Fibroblast of skin of scalp (primary cell): ENCODE measurements at places on chromosomes 5 and 9.

- peak; percentile 15 for DNase-seq
These were observed 19.7 kb downstream of the DNAJA1 start for GRCh38 chr9:33044677-33045282.

- DNase-seq, result no peak
These were observed 205.6 kb upstream of the GDNF start for GRCh38 chr5:38045446-38045845.

GRCh38 chr9:20658677-20659473 lies 25.2 kb upstream of the FOCAD start:
- DNase-seq, result no peak

DNA sequence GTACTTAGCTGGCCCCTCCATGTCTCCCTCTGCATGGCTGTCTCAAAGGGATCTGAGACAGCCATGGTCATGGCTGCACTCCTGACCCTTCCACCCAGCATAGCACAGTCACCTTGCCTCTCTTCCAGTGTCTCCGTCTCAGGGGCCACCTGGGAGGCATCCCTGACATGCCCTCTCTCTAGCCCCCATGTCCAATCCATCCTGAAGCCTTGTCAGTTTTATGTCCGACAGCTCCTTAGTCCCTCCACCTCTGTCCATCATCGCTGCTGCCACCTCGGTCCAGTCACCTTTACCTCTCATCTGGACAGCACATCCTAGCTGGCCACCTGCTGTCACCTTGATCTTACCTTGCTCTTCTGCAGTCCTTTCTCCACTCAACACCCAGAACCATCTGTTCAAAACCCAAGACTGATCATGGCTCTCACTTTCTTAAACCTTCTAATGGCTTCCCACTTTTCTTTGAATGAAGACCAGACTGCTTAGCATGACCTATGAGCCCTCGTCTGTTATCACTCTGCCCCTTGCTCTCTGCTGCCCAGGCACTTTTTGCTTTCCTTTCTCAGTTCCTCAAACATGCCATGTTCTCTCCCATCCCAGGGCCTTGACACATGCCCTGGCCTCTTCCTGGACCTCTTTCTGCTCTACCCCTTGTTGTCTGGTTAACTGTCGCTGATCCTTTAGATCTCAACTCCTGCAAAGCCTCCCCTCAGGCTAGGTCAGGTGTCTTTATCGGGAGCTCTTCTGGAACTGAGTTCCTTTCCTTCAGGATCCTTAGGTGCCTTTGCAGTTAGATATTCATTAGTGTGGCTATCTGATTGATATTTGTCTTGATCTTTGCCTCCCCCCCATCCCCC lies 181.8 kb upstream of the PITX1 start:
- no peak for DNase-seq

- DNase-seq, result peak; percentile 82
These were observed 13.2 kb upstream of the AUH start for GRCh38 chr9:91374939-91375338.

DNA sequence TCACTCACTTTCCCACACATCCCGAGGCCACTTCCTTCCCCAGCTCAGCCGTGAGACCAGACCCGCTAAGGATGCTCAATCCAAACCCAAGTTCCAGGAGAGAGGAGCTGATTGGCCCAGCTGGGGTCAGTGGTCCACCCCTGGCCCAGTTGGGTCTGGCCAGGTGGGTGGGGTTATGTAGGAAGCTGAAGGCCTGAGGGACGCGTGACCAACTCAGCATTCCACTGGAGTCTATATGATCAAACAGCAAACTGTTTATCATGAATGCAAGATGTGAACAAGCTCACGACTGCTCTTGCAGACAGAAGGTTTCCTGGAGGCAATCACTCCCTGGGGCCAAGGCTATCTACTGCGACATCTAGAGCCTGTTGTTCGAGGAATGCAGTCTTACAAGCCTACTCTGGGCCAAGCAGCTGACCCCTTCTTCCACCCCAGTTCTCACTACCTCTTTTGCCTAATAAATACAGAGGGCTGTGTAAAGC lies 4.9 kb upstream of the RAPGEF1 start:
- DNase-seq, result no peak

DNA sequence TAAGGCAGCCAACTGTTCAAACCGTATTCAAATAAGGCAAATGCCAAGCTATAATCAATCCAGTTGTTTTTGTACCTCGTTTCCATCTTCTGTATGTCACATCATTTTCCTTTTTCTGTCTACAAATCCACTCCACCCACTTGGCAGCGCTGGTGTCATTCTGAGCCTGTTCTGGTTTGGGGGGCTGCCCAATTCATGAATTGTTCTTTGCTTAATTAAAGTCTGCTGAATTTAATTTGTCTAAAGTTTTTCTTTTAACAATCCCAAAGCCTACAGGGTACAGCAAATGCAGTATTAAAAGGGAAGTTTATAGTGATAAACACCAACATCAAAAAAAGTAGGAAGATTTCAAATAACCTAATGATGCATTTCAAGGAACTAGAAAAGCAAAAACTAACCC lies 93.3 kb downstream of the GTF3C4 start:
- no peak for DNase-seq

DNA sequence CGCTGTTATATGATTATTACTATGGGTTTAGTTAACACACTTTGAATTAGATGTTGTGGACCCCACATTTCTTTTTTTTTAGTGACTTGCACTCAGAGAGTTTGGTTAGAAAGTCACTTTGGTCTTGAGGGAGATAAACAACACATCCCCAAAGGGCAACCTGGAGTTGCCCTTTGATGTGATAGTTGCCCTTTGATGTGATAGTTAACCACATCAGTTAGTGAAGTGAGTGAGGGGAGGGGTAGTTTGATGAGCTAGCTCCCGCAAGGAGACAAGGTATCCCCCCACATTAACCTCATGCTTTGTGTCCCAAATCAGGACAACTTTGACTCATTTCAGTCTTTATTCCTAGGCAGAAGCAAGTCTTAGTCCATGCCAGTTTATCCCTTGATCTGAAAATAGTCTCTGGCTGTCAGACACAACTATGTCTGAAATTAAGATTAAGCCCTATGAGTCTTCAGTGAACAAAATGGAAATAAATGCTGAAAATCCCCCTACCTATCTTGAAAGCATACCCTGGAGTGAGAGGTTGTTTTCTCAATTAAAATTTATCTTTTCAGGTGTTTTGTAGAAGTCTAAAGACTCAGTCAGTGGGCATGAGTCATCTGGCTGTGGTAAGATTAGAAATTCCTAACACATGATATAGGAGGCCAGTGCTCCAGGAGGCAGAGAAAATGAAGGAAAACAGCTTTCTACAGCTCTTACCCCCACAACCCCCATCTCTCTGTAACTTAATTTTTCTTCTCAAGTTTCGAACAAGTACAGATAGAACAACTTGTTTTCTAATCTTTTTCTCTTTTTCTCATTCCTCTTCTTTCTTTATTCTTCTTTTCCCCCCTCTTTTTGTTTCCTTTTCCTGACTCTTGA lies 208.9 kb upstream of the DMRTA1 start:
- DNase-seq, result peak; percentile 88

DNA sequence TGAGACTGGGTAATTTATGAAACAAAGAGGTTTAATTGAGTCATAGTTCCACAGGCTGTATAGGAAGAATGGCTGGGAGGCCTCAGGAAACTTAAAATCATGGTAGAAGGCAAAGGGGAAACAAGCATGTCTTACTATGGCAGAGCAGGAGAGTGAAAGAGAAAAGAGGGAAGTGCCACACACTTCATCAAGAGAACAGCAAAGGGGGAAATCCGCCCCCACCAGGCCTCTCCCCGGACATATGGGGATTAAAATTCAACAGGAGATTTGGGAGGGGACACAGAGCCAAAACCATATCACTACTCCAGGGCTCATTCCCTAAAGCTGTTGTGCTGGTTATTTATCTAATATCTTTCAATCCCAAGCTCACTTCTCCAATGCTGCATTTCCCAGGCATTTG lies 50.2 kb upstream of the NR3C1 start:
- DNase-seq, result no peak

DNA sequence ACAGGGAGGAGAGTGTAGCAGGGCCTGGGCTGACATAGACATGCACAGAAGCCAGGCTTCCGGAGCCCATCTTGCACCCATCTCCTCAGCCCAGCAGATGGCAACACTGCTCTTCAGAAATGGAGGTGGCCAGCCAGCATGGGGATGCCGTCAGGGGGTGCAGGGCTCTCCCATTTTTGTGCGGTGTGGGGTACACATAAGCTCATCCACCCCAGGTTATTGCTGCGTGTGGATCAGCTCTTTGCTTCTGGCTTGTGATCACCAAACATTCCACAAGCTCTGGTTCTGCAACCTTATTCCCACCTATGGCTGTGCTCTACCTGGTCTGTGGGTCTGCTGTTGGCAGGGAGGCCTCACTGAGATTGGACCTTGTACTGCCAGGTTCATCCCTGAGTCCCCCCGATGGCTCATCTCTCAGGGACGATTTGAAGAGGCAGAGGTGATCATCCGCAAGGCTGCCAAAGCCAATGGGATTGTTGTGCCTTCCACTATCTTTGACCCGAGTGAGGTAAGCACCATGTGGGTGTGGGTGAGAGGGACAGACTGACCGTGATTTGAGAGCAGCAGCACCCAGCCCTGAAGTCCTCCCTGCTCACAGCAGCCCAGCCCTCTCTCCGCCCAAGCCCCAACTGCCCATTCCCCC lies 17.3 kb downstream of the SLC22A5 start:
- peak; percentile 81 for DNase-seq

DNA sequence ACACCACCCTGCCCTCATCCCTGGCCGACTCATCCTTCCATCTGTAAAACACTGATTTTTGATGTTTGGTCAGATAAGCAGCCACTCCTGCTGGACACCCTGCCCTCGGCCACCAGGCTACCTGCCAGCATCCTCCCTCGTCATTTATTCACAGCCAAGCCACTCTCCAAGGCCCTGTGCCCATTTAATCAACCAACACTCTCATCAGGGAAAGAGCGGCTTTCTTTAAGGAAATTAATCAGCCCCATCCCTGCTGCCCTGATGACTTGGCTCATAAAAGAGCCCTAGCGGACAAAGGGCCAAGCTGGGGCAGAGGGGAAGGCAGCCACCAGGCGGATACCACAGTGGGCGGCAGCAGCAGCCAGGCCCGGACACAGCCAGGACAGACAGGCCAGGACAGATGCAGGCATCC lies 52.4 kb downstream of the GOLM1 start:
- no peak for DNase-seq

DNA sequence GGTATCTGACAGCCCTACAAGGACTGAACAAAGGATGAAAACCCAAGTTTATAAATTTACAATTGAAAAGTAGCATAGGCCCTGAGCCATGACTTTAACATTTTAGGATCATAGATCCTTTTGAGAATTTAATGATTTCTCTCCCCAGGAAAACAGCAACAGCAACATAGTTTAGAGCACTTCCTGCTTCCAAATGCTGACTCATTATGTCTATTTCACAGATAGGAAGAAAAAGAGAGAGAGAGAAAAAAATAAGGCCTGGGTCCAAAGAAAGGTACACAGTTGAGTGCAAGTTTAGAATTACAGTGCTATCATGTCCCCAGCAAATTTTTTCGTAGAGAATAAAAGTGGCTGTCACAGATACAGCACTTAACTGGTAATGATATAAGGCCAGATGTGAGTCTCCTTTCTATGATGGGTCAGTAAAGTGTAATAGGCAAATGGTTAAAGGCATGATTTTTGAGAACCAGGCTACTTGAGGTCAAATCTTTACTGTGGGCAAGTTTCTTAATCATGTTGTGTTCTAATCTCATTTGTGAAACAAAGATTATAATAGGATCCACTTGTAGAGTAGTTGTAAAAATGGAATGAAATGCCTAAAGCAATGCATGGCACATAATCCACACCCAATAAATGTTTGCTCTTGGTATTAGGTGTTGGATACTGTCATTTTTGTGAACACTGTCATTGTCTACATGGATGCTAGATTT lies 12.3 kb upstream of the PPP2R2B start:
- DNase-seq, result no peak

GRCh38 chr9:35186524-35186923 lies 24.7 kb downstream of the UNC13B start:
- no peak for DNase-seq

GRCh38 chr5:1161108-1161832 lies 40.1 kb upstream of the SLC6A19 start:
- DNase-seq, result no peak

- DNase-seq, result peak; percentile 50
These were observed 335.4 kb downstream of the NTRK2 start for GRCh38 chr9:85004818-85005413.

DNA sequence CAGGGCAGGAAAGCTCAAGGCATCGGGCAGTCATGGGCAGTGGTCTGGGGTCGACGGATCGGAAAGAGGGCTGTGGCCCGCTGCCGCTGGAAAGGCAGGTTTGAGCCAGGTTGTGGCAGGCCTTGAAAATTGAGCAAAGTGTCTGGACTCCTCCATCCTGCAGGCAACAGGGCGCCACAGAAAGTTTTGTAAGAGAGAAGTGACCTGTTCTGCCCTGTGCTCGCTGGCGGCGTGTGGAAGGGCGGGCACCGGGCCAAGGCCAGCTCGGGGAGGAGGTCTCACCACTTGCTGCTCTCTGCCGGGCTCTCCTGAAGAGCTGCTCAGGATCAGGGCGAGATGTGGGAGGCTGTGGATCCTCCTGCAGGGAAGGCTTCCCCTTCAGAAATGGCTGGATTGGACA lies 41.4 kb upstream of the FAT2 start:
- no peak for DNase-seq

DNA sequence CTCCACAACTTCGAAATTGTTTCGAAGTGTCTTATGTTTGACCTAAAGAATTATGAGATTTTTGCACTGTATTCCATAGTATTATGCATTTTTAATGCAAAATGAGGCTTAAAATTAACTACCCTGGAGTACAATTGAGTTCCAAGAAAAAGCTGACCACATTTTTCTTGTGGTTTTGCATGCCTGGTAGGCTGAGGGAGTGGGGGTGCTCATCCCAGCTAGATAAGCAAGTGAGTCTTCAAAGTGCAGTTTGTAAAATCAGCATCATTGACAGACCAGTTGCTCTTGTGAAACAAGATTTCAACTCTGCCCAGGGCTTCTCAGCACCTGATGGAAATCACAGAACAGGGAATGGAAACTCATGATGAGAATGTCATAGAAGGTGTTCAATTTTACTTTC lies 17.0 kb upstream of the NDUFS4 start:
- DNase-seq, result peak; percentile 58

DNA sequence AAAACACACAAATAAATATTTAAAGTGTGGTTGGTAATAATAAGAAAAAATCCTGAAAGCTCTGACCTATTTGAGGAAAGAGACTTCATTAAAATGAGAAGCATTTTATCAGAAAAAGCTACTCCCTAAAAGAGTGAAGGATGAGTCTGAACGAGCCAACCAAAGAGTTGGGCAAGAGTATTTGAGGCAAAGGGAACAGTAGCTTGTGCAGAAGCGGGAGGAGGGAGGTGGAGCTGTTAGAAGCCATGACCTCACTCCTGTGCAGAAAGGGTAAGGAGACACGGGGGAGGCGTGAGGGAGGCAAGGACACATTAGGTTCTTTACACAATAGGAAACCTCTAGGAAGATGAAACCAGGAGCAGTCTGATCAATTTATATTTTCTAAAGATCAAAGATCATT lies 29.4 kb downstream of the SH3RF2 start:
- no peak for DNase-seq

DNA sequence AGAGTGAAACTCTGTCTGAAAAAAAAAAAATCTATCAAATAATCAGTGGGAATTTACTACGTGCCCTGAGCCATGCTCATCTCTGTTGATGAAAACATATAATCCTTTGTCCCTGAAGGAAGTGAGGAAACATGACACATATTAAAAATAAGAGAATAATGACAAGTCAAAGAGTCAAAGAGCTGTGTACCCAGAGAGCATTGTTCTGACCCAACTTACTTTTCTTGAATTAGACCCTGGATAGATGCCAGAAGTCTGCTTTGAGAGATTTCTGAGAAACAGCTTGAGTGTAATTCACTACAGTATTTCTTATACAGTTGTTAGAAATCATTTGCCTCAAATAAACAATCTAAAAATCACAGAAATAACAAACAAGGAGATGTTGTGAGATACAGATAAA lies 490.0 kb upstream of the PIK3R1 start:
- no peak for DNase-seq
